ENCODE measurements at places on chromosomes 11 and 22. TPM values are rescaled to one million over a fixed set of nuclear protein-coding genes. Genes with fewer than 3 reads are reported as not detected.

The SPDYC gene
- total RNA-seq = not detected

DNA sequence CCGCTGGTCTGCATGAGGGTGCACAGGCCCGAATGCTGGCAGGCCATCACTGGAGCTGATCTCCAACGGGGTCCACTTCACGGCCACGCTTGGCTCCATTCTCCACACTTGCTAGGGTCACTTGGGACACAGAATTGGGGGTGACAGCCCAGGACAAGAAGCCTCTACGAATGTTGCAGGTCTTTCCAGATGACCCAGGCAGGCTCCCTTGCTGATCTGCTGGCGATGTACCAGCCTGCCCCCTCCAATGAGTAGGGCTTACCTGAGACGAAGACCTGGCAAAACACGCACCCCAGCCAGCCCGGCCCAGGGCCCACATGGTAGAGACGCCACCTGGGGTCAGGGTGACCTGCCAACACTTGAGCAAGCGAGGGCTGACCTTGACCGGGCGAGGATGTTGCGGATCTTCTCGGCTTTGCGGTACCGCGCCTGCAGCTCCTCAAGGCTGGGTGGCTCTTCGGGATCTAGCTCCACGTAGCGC, 44.9 kb downstream of the C11orf58 start:
- no peak overlapping the region for H3K4me3 ChIP-seq
- H3K4me1 ChIP-seq = peaks cover 3% of the 10 kb centered on the region
- no peak for DNase-seq
- H3K27ac ChIP-seq = no peak overlapping the region
- no peaks in the 10 kb centered on the region for H3K36me3 ChIP-seq

DNA sequence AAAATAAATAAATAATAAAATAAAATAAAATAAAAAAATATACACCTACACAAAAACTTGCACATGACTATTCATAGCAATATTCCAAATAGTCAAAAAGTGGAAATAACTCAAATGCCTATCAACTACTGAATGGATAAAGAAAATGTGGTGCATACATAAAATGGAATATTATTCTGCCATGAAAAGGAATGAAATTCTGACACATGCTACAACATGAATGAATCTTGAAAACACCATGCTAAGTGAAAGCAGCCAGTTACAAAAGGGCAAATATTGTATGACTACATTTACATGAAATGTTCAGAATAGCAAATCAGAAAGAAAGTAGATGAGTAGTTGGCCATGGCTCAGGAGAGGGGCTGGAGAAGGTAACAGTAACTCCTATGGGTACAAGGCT, 46.3 kb downstream of the MICAL3 start:
- H3K27ac ChIP-seq = no peak overlapping the region
- H3K4me3 ChIP-seq = no peak overlapping the region
- H3K36me3 ChIP-seq = no peaks in the 10 kb centered on the region

The LRFN4 gene
- total RNA-seq = 8.6 TPM

DNA sequence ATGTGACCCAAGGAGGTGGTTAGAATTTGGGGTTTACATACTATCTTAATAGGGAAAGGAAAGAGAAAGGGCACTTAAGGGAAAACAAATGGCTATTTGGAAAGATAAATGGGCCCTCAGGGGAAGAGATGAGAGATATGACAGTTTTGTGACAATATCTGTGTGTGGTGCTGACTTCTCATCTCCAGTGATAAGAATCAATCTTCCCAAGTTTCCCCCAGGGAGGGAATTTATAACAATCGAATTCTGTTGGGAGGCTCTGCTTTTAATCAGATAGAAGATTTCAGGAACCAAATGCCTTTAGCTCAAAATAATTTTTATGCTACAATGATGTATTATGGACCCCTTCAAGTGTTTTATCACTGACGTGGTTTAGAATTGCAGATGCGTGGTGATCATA, 46.3 kb upstream of the PAMR1 start:
- no peaks in the 10 kb centered on the region for H3K27me3 ChIP-seq
- no peak for DNase-seq
- no peaks in the 10 kb centered on the region for H3K36me3 ChIP-seq
- no peak overlapping the region for H3K4me3 ChIP-seq

The ELF5 gene
- total RNA-seq = not detected

- H3K27ac ChIP-seq = peak overlapping the region; percentile 96
- no peaks in the 10 kb centered on the region for H3K27me3 ChIP-seq
- no peak for DNase-seq
- H3K4me3 ChIP-seq = no peak overlapping the region
These were observed 13.5 kb downstream of the ACO2 start for GRCh38 chr22:41482319-41482935.

DNA sequence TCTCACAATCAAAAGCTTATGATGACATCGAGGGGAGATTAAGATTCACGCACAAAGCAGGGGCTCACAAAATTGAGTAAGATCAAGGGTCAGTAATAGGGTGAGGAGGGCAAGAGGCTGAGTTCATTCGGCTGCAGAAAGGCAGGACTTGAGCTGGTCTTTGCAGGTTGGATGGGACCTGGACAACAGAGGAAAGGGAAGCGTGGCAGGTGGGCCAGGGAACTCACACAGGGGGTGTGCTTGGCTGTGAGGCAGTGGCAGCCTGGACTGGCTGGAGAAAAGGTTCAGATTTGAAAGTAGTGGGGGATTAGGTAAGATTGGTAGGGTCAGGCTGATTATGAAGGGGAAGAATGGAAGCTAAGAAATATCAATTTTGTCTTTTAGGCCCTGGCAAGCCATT, 161.6 kb downstream of the PKNOX2 start:
- H3K4me3 ChIP-seq = no peak overlapping the region
- H3K36me3 ChIP-seq = no peaks in the 10 kb centered on the region
- H3K4me1 ChIP-seq = no peaks in the 10 kb centered on the region
- H3K27ac ChIP-seq = no peak overlapping the region

DNA sequence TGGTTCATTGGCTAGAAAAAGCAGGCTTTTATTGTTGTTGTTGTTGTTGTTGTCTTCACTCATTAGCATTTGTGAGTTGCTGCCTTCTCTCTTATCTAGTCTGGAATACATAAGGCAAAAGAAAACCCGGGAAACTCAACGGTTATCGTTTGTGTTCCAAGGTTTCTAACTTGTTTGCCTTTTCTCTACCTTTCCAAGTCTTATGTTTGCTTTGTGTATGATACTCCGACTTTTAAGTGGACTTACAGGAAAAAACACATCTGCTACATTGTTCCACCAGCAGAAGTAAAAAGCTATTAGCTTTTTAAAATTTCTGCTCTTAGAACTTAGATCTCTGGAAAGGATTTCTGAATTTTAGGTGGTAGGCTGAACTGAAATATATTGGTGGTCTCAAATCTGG, 27.0 kb upstream of the HIKESHI start:
- H3K36me3 ChIP-seq = peaks cover 21% of the 10 kb centered on the region
- H3K27me3 ChIP-seq = no peaks in the 10 kb centered on the region
- H3K27ac ChIP-seq = no peak overlapping the region
- H3K4me3 ChIP-seq = no peak overlapping the region
- no peak for DNase-seq
- H3K4me1 ChIP-seq = no peaks in the 10 kb centered on the region

The PYGM gene
- total RNA-seq = 1,224 TPM

DNA sequence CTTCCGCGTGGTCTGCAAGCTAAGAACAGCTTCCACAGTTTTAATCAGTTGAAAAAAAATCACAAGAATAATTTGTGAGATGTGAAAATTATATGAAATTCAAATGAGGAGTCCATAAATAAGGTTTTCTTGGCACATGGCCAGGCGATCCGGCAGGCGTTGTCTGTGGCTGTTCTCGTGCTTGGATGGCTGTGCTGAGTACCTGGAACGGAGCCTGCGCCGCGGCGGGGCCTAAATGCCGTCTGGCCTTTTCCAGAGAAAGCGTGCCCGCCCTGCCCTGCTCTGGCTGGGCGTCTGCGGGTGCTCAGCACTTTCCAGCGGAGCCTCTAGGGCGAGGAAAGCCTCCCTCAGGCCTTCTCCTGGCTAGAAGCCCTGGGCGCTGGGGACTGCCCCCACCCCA, 41.8 kb downstream of the OSBPL5 start:
- no peaks in the 10 kb centered on the region for H3K27me3 ChIP-seq
- H3K4me3 ChIP-seq = no peak overlapping the region
- H3K27ac ChIP-seq = peak overlapping the region; percentile 81
- peak; percentile 80 for DNase-seq
- peaks cover 44% of the 10 kb centered on the region for H3K4me1 ChIP-seq
- H3K36me3 ChIP-seq = peaks cover 13% of the 10 kb centered on the region

DNA sequence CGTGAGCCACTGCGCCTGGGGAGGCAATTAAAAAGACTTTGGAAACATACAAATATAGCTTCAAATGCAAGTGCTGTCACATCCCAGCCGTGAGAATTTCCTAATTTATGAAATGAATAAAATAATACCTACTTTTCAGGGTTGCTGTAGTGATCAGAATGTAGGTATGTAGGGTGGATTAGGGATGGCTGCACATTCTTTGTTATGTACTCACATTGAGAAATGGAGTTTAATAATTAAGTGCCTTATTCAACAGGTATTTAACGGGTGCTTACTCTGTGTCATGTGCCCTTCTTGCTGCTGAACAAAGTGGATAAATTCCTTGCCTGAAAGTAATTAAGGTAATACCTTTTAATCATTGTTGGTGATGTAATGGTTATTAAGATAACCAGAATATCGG, 37.0 kb downstream of the MMP7 start:
- DNase-seq = no peak
- H3K4me1 ChIP-seq = no peaks in the 10 kb centered on the region

DNA sequence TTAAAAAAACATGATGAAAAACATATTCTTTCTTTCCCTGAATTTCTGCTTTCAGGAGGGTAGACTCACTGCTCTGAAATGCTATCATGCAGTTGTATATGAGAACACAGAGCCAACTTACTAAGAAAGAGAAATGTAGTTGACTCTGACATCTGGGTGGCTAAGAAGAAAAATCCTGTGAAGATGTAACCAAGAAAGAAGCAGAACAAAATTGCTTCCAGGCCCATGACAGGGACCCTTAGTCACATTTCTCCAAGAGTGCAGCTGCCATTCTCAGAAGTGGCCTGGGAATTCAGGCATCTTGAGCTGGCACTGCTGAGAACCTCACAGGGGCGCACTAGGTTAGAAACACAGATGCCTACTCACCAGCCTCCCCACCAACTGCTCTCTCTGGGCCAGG, 73.6 kb downstream of the RPL27A start:
- no peaks in the 10 kb centered on the region for H3K27me3 ChIP-seq
- peaks cover 36% of the 10 kb centered on the region for H3K4me1 ChIP-seq
- H3K4me3 ChIP-seq = no peak overlapping the region
- peak overlapping the region; percentile 76 for H3K27ac ChIP-seq
- no peaks in the 10 kb centered on the region for H3K36me3 ChIP-seq

GRCh38 chr11:65649656-65650546, 12.0 kb downstream of the SIPA1 start:
- H3K4me3 ChIP-seq = no peak overlapping the region
- H3K4me1 ChIP-seq = peaks cover 20% of the 10 kb centered on the region
- peak overlapping the region; percentile 94 for H3K27ac ChIP-seq
- H3K27me3 ChIP-seq = no peaks in the 10 kb centered on the region
- peaks cover 19% of the 10 kb centered on the region for H3K36me3 ChIP-seq
